ENCODE measurements at places on chromosomes 11 and 22.

- no peak for DNase-seq
Measured at GRCh38 chr22:46068593-46069491, 81.5 kb upstream of the PPARA start.

GRCh38 chr11:126647735-126648134, 292.2 kb downstream of the ST3GAL4 start:
- DNase-seq, result no peak

DNA sequence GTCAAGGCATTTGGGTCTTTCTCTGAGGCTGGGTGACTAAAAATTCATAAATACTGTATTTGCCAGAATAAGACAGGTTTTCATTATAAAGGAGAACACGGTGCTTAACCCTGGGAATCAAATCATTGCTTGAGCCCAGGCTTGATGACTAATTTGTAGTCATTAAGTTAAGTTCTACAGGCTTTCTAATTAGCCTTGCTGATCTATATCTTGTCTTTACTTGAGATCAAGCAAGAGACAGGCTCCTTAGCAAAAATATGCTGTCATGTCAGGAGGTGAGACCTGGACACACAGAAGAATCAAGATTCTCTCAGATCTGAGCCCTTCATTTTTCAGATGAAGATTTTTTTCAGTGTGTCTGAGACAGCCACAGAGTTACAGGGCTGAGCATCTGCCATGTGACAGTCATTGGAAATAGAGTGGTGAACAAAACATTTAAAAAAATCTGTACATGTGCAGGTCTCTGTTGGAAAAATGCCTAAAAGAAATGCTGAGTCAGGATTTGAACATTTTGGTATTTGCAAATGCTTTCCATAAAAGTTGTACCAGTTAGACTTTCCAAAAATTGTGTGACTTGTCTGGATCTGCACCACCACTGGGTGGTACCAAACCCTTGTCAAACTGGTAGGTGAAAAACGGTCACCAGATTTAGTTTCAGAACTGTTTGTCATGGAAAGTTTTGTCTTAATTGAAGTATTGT, 14.6 kb downstream of the ACAT1 start:
- DNase-seq, result peak; percentile 34

DNA sequence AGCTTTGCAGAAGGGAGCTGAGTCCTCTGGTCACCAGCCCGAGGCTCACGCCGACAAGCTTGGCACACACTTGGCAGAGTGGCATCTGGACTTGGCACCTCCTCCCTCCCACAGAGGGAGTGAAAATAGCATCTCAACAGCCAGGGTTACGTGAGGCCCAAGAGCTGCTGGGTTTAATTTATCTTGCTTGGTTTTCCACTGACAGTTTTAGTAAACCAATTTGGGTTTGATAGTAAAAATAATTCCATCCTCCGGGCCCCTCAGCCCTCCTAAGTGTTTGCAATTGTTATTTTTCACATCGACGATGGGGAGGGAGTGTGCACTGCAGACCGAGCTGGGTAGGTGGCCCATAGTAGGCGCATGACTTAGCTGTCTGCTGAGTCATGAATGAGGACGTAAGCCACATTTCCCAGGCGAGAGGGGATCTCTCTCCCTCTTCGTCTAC, 107.6 kb upstream of the ASPHD2 start:
- no peak for DNase-seq

GRCh38 chr11:65083134-65083833, 556 bp downstream of the CDCA5 start:
- DNase-seq, result no peak

- DNase-seq, result peak; percentile 20
Measured at GRCh38 chr22:29821291-29822016, 16.6 kb downstream of the ASCC2 start.

DNA sequence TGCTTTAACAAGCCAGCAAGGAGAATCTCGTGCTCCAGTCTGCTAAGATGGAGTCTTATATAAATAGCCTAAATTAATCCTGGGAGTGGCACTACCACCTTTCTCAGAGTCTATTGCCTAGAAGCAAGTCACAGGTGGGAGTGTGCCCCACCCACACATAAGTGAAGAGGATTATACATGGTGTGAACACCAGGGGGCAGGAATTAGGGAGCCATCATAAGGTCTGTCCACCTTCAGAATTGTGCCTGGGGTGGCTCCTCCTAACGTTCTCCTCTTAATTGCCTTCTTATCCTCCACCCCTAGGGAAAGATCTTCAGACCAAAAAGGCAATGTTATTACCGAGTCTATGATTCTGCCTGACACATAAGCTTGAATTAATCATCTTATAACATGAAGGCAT, 276.8 kb upstream of the SESN3 start:
- peak; percentile 5 for DNase-seq

DNA sequence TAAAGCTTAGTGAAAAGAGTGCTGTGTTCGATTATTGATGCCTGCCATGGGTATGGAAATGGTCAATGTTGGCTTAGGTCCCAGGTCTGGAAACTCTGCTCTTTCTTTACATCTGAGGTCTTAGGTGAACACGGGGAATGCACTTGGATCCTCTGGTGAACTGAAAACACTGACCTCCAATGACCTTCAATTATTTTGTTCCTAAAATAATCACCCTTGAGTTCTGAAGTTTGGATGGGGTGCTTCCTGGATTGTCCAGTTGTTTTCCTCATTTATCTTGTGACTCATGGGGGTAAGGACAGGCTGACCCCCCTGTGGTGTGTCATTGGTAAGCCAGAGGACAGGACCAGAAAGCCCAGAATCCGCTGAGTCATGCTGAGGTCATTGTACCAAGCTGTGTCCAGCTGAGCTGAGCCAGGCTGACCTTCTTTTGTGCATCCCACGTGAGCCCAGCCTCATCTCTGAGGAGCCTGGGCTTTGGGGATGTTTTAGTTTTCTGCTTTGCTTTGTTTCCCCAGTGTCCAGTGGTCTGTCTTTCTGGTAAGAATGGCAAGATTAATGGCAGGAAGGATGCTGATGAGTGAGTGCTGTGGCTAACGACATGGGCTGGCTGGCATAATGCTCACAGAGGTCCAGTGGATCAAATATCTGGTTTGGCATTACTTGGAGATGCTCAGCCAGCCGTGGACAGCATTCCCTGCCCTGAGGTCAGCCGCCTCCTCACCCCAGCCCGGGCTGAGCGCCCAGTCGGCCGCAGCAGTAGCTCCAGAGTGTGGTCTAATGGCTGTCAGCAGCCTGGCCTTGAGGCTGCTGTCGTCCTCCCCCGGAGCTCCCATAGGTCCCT, 35.6 kb downstream of the AMPD3 start:
- DNase-seq, result no peak

DNA sequence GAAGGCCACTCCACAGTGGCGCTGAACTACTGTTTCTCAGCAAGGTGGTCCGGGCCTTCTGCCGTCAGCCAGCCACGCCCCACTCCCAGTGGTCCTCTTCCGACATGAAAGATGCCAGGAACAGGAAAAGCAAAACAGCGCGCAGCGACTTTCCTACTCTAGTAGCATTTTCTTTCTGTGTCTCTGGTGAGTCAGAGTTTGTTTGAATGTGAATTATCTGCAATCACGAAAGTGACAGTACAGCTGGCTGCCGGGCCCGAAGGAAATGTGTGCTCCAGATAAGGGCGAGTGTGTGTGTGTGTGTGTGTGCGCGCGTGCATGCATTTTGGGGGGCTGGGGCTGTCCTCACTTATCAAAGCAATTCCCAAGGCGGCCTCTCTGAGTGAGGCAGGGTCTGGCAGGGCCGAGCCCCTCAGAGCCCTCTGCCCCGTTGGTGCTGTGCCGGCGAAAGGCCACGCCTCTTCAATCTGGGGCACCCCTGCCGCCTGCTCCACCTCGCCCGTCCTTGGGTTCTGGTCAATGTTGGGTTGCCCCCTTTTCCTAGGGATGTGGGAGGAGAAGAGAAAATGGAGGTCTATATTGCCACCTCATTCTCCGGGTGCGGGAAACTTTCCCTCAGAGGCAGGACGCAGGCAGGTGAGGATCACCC, 288.5 kb downstream of the KIRREL3 start:
- no peak for DNase-seq

DNA sequence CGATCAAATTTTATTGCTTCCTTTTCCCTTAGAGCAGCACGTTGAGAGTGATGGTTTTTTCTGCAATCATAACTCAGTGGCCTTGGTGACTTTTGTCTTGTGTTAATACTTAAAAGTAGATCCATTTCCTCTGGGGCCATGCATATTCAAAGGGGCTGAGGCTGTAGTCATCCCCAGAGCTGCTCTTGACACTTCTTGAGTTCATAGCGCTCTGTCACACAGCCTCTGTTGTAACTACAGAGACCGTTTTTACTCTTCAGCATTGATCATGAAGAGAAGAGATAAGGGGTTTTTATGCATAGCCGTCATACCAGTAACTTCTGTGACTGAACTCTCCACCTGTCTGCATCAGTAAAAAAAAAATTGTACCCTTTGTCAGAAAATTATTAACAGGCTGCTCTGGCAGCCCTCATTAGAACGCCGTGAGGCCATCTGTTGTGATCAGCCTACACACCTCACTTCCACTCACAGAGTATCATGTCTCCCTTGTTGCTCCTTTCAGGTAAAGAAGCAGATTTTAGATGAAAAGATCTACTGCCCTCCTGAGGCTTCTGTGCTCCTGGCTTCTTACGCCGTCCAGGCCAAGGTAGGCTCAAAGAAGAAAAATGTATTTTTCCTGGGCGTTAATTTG, 38.4 kb downstream of the NF2 start:
- DNase-seq, result no peak

- no peak for DNase-seq
Measured at GRCh38 chr11:75450826-75451821, 18.1 kb upstream of the KLHL35 start.

GRCh38 chr22:20112623-20113511, 3.0 kb upstream of the RANBP1 start:
- no peak for DNase-seq

GRCh38 chr11:63920939-63921417, 4.0 kb upstream of the RCOR2 start:
- peak; percentile 13 for DNase-seq
